NCI-H1105 (cell line): ENCODE measurements at places on chromosomes 1 and 21.
A peak's percentile ranks its signal among the peaks of the same experiment; 100 is the strongest.

DNA sequence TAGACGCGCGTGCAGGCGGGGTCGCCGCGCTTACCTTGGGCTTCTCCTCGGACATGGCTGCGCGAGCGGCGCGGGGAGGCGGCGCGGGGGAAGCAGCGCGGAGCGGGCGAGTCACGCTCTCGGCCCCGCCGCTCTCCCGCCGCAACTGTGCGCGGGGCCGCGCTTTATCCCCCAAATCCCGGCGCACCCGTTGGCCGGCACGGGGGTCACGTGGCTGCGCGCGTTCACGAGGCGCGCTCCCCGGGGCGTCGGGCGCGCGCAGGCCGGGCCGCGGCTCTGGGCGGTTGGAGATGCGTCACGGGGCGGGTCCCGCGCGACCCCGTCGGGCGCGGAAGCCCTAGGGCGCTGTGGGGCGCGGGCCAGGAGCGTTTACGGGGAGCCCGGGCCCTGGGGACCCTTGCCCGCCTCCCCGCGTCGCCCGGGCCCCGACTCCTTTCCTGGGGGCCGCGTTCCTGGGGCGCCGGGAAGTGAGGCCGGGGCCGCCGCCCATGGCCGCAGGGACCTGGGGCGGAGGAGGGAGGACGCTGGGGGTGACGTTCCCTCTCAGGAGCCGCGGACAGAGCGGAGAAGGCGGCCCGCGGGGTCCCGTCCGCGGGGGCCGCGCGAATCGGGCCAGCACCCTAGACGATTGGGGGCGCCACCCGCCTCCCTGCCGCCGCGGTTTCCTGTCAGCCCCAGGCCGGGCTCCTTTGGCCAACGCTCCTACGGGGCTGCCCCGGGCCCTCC is at the start of gene SUMO3:
TSS of gene SUMO3 (minus strand) at position 149 of the 726 bp plus-strand sequence. CDS start at position 55, 94 bp downstream.
- DNase-seq, result peak; percentile 75

DNA sequence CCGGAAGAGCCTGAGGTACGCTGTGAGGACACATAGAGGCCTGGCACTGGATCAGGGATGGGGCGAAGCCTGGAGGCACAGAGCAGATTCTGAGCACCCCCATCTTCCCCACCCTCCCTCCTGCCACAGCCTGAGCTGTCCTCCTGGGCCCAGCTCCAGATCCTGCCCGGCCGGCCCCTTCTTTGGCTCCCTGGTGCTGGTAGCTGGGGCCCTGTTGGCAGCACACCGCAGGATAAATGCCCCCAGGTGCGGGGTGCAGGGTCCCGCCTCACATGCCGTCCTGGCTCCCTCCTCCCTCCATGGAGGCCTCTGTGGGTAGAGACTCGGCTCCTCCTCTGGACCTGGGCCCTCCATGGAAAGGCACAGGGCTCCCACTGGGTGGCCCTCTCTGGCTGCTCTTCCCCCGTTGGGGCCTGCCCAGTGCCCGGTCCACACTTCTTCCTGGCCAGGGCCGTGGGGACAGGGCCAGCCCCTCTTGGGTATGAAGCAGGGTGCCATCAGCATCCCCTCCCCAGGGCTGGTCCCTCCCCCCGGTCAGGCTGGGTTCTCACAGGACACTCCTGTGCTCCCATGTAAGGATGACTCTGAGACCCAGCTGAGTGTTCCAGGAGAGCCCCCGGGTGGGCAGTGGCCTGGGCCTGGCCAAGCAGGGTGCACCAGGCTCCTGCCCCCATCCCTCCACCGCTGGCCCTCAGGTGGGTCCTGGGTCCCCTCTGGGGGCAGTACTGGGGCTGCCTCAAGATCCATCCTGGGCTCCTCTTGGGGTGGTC is 1.1 kb upstream of the OBSCN start:
- DNase-seq, result no peak

DNA sequence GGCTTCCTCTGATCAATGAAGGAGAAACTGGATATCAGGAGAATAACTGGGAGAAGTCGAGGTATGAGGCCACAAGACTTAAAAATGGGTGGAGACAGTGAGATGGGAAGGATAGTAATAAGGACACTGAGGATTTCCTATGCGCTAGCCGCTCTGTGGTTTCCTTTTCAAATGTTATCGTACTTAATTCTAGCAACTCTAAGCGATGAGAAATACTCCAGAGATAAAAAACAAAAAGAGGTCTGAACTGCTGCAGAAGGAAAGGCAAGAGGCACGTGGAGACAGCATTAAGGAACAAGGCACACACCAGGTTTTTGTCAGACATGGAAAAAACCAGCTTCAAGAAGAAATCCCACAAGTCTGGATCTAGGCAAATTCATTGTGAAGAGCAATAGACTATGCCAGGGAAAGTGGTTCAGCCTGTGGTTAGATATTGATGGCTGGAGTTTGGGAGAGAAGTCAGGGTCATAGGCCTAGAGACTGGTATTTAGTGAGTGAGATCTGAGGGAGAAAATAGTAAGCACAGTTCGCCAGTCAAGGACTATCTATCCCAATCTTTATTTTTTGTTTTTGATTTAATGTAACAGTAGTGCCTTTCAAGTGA is 5.3 kb downstream of the CLCA2 start:
- no peak for DNase-seq

- no peak for DNase-seq
Observed at GRCh38 chr21:35020902-35021301, 28.2 kb downstream of the RUNX1 start.

DNA sequence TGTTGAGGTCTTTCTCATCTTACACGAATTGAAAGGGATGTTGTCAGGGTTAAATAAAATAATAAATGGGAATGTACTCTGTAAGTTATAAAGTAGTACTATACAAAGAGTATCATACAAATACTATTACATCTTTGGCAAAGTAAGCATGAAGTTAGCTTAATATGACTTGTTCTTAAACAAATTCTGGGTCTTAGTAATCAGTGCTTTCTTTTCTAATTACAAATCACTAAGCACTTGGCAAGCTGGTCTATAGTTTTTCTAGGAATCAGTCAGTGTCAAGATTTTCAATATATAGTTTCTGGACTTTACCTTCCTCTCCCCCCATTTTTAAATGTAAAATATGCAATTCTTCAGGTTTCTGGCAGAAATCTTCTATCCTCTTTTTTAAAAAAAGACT is 6.9 kb downstream of the LYST start:
- no peak for DNase-seq

- no peak for DNase-seq
Observed at GRCh38 chr1:53695116-53695515, 43.8 kb downstream of the GLIS1 start.

- no peak for DNase-seq
Observed at GRCh38 chr1:53606197-53606596, 132.8 kb downstream of the GLIS1 start.
